ENCODE measurements at places on chromosomes 16 and 17.

DNA sequence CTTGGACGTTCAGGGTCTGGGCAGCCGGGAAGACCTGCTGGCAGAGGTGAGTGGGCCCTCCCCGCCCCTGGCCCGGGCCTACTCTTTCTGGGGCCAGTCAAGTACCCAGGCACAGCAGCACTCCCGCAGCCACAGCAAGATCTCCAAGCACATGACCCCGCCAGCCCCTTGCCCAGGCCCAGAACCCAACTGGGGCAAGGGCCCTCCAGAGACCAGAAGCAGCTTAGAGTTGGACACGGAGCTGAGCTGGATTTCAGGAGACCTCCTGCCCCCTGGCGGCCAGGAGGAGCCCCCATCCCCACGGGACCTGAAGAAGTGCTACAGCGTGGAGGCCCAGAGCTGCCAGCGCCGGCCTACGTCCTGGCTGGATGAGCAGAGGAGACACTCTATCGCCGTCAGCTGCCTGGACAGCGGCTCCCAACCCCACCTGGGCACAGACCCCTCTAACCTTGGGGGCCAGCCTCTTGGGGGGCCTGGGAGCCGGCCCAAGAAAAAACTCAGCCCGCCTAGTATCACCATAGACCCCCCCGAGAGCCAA lies 8.6 kb upstream of the ABCC3 start:
- DNase-seq = peak; percentile 58

DNA sequence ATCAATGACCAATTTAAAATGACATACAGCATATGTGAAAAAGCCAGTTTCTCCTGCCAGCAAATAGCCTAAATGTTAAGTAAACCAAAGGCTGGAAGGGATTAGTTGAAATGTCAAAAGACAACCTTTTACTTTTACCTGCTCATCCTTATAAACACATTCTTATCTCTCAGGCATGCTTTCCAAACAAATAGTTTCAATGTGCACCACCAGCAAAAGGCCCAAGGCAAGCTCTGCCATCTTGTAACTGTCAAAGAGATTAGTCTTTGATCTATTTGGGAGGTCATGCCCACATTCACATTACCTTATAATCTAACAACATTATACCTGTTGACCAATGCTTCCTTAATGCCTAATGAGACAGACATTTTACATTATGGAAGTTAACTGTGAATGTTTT lies 132.2 kb upstream of the NACA2 start:
- DNase-seq = no peak

DNA sequence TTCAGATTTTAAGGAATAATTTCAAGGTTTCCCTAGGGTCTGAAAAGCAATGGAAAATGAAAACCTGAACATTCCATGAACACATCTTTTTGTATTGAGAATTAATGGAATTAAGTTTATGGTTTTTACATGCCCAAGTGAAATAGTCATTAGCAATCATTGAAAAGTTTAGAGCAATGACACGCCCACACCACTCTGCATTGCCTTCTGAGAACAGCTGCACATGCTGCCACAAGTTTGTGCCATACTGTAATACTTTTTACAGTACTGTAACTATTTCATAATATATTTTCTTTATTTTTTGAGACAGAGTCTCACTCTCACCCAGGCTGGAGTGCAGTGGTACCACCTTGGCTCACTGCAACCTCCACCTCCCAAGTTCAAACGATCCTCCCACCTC lies 345.2 kb upstream of the PMFBP1 start:
- no peak for DNase-seq

- no peak for DNase-seq
Measured at GRCh38 chr16:72287649-72288048, 115.7 kb upstream of the PMFBP1 start.

Measured in renal cortical epithelial cell (primary cell).